ENCODE measurements at places on chromosomes 5 and 9.
A peak's percentile ranks its signal among the peaks of the same experiment; 100 is the strongest.

DNA sequence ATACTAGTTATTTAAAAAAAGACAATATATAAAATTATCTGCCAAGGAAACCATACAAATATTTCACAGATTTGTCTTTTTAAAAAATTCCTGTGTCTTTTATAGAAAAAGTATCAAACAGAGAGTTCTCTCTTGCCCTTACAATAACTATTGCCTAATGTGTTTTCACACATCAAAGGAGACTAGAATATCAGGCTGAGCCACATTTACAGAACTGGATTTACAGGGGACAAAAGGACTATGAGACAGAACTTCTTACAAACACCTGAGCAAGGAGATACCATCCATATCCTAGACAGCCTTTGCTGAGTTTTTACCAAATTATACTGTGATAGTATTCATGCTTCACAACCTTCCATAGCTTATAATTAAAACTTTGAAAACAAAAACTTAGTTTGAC, 34.2 kb downstream of the TMEM245 start:
- no peak for DNase-seq

GRCh38 chr9:137945581-137945980, 68.0 kb downstream of the CACNA1B start:
- DNase-seq, result peak; percentile 19

- no peak for DNase-seq
These were observed 52.4 kb upstream of the CTXN3 start for GRCh38 chr5:127596501-127596900.

GRCh38 chr9:98516897-98517503, 191.7 kb downstream of the GABBR2 start:
- DNase-seq, result no peak

- DNase-seq, result no peak
These were observed 65.3 kb upstream of the PPP1R26 start for GRCh38 chr9:135414293-135414692.

Data from astrocyte of the spinal cord (primary cell).